Motor neuron (in vitro differentiated cells): ENCODE measurements at places on chromosomes 1 and 21. TPM values are rescaled to one million over a fixed set of nuclear protein-coding genes. Genes with fewer than 3 reads are reported as not detected.

- ATAC-seq, result no peak
These were observed 287.9 kb downstream of the LTN1 start for GRCh38 chr21:28704746-28705145.

DNA sequence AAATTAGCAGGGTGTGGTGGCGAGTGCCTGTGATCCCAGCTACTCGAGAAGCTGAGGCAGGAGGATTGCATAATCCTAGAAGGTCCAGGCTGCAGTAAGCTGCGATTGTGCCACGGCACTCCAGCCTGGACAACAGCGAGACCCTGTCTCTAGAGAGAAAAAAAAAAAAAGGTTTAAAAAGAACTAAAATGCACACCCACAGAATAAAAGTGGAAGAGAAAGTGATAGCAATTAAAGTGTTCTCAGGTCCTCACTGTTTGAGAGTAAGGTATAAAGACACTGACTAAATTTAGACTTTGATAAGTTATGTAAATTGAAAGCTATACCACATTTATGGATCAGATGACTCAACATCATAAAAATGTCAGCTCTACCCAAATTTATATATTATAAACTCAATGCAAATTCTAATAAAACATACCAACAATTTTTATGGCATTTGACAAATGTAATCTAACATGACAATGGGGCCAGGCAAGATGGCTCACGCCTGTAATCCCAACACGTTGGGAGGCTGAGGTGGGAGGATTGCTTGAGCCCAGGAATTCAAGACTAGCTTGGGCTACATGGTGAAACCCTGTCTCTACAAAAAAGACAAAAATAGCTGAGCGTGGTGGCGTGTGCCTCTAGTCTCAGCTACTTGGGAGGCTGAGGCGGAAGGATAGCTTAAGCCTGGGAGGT, 11.8 kb downstream of the ZBTB17 start:
- no peak for ATAC-seq

DNA sequence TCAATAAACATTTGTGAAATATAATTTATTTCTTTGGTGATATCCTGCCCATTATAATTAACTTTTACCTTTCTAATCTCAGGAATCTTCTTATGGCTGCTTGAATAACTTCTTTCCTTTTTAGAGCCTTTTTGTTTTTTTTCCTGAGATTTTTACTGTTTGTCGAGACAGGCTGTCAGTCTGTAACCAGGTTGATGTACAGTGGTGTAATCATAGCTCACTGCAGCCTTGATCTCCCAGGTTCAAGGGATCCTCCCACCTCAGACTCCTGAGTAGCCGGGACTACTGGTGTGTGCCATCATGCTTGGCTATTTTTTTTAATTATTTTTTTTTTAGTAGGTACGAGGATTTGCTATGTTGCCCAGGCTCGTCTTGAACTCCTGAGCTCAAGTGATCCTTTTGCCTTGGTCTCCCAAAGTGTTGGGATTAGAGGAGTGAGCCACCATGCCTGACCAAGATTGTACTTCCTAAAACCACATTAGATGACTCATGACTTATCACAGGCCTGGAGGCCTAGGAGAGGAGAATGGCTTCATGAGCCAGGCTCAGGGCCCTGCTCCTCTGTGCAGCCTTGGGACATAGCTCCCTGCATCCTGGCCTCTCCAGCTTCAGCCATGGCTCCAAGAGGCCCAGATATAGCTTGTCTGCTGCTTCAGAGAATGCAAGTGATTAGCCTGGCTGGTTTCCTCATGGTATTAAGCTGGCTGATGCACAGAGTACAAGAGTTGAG, 48.6 kb downstream of the CTH start:
- no peak for ATAC-seq

DNA sequence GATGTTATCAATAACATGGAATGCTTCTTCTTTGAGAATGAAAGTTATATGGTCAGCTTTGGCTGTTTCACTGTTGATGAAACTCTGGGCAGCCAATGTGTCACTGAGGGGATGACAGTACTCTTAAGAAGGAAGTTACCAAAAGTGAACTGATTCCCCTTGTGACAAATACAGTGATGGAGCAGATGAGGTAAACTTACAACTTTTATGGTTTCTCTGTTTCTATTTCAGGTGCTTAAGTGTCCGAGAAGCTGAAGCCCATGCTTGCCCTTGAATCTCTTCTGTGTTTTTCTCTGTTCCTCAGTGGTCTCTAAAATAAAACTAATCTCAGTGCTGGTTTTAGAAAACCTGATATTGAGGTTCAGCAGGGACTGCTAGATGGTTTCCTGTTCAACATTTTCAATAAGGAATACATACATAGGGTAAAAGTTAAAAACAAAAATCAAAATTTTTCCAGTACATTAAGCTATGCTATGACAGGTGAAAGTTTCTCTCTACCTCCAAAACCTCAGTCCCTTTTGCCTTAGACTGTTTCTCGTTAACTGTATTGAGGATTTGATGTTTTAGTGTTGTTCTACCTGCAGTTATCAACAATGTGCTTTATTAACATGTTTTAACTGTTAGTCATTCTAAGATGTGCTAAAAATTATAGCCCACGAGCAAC, 454.4 kb upstream of the ADGRL4 start:
- ATAC-seq, result no peak

DNA sequence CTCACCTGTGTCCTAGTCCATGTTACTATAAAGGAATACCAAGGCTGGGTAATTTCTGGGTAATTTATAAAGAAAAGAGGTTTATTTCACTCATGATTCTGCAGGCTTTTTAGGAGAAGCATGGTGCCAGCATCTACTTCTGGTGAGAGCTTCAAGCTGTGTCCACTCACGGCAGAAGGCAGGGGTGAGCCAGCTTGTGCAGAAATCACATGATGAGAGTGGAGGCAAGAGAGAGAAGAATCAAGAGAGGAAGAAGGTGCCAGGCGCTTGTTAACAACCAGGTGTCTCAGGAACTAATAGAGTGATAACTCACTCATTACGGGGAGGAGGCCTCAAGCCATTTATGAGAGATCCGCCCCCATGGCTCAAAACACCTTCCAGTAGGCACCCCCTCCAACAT, 67.5 kb upstream of the CD34 start:
- ATAC-seq, result no peak

DNA sequence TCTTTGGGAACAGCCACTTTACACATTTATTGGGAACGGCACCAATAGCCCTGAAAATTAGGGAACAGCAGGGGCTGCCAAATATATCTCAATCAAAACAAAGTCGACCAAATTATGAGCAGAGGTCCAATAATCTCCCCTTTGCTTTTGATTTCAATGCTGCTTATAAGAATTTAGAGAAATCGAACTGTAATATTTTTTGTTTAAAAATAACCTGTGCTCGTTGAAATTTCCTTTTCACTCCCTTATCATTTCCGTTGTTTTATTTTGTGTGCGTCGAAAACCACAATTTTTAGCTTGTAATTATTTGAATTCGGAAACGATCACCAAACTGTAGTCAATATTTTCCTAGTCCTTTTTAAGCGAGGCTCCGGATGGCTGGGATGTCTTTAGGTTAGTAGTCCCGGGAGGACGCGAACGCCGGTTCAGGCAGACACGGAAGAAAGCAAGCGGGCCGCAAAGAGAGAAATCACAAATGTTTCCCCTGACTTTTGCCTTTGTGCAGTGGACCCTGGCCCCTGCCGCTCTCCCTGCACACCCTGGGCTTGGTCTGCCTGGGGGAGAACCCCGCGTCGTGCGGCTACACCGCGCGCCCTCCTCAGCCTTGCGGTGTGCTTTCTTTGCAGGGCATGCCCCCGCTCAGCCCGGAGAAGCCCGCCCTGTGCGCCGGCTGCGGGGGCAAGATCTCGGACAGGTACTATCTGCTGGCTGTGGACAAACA, 2.3 kb downstream of the LHX9 start:
- ATAC-seq, result no peak

- no peak for ATAC-seq
These were observed 160.9 kb upstream of the VAMP3 start for GRCh38 chr1:7610106-7610731.

DNA sequence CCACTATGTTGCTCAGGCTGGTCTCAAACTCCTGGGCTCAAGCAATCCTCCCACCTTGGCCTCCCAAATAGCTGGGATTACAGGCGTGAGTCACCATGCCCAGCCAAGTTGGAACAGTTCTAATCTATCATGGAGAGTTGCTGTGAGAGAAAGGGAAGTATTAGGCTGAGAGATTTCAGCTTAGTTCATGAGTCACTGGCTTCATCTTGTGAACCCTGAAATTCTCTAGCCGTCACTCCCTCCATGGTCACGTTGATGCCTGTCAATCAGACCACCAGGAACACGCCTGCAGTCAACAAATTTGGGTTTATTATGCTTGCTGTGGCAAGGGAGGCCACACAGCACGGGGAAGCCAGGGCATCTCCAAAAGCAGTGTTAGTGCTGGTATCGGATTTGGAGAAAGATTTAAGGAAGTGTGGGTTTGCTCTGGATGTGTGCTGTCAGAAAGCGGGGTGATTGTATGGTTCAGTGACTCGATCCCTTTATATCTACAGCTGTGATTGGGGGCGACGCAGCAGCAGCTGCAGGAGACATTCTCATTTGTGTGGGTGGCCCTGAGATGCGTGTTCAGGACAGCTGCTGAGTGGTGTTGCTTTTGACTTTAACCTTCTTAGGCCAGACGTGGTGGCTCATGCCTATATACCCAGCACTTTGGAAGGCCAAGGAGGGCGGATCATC, 18.7 kb downstream of the UQCRHL start:
- no peak for ATAC-seq

- no peak for ATAC-seq
These were observed 53.6 kb downstream of the SLC45A1 start for GRCh38 chr1:8371372-8371991.

DNA sequence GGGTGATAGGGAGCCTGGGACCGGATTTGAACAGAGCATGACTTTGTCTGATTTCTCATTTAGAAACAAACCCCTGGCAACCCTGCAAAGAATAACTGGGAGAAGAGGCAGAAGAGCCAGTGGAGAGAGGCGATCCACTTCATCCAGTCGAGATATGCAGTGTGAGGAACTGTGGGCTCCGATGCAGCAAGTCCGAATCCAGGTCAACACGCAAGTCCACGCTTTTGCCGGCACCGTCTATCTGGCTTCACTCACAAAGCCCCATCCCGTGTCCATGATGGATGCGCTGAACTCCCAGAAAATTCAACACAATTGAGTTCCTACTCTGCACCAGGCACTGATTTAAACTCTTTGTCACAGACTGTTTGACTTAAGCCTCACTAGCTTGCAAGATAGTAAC, 191.3 kb downstream of the GRIK3 start:
- ATAC-seq, result no peak

B3GALT2 gene
- total RNA-seq, result 22.7 and 27.0 TPM in 2 replicates

OR2L13 gene
- total RNA-seq, result 0.29 and 0.52 TPM in 2 replicates

VTCN1 gene
- 0.29 and 0.97 TPM in 2 replicates for total RNA-seq

MCOLN3 gene
- total RNA-seq, result 0.23 and 0.31 TPM in 2 replicates
